ENCODE measurements at places on chromosomes 4 and X.

DNA sequence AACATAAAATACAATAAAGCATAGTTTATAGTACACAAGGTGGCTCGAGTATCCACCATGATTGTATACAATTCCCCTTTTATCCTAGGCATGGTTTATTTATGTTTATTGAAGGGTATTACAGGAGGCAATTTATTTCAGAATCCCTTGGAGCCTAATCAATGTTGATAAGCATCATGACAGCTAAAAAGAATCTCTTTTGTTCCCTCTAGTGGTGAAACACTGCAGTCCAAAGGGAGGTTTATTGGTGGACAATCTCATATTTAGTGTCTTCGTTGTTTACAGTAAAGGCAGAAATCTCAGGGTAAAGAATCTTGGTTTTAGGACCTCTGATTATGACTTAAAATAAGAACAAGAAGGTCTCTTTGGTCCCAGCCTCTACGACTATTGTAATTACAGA is 1712.5 kb downstream of the C4orf33 start:
- peak; percentile 2 for DNase-seq

DNA sequence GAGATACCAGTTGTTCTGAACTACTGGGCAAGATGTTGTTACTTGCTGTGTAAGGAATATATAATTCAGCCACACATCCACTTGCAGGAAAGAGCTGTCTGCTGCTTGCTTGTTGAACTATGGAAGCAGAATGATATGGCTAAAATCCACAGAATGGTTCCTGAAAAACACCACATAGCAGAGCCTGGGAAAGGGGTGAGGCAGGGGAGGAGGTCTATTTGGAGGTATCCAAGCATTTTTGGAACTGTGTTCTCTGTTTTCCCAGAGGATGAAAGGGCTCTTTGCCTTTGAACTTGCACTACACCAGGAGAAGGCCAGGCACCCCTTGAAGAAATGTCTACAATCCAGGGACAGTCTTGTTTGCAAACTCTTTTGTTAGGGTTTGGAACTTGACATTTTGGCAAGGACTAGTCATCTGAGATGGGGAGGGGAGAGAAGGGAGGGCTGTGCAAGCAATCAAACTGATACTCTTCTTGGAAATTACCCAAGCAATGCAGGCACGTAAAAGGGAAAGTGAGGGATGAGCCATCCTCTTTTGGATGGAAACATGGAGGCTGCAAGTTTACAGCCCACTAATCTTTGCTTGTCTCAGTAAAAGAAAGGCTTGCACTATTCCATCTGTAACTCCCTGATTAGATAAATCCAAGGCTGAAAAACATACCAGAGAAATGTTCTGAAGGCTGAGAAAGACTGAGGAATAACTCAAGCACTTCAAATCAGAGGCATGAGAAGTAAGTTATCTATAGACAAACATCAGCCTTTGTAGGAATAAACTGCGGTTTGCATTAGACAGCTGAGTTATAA is 141.0 kb downstream of the TSPAN5 start:
- no peak for DNase-seq

GRCh38 chr4:139715746-139716391 is 50.2 kb downstream of the MGST2 start:
- DNase-seq: no peak

- DNase-seq: no peak
Measured at GRCh38 chr4:36771411-36772153, 473.0 kb upstream of the NWD2 start.

DNA sequence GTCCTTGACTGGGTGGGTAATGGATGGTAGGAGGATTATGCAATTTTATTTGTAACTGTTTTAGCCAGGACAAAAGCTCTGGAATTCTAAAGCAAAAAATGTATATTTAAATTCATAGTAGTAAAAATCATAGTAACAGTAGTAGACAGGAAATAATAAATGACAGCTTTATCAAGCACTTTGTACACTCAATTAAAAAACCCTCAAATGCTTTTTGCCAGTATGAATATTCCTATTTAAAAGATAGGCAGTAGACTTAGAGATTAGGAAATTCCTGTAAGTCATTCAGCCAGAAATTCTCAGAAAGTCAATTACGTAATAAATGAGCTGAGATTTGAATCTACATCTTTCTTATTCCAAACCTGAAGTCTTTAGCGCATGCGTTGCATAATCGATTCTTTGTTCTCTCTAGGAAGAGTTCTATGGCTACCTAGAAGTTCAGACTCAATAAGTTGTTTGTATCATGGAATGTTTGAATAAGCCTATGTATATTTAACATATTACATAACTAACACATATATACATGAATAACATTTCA is 2.5 kb downstream of the AADAT start:
- DNase-seq: peak; percentile 7

GRCh38 chrX:39396358-39396995 is 595.2 kb downstream of the MID1IP1 start:
- no peak for DNase-seq

DNA sequence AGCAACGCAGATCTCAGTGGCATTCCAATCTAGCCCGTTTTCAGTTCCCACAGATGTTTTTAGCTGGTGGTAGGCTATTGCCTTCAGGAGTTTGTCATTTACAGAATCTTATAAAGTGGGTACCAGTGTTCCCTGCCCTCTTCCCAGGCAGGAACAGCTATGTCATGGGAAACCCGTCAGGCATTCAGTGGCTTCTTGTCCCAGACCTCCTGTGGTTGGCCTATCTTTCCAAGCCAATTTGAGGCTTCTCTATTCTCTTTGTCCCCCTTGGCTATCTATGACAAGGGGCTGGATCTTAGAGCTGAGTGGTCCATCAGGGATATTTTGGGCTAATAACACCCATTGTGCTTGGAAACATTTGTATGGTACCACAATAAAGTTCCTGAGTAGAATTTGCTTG is 33.6 kb upstream of the RPL34 start:
- no peak for DNase-seq

All from erythroblast (primary cell).